ENCODE measurements at places on chromosomes 4 and X.

- no peak for DNase-seq
Measured at GRCh38 chr4:42149004-42149403, 3.5 kb downstream of the BEND4 start.

DNA sequence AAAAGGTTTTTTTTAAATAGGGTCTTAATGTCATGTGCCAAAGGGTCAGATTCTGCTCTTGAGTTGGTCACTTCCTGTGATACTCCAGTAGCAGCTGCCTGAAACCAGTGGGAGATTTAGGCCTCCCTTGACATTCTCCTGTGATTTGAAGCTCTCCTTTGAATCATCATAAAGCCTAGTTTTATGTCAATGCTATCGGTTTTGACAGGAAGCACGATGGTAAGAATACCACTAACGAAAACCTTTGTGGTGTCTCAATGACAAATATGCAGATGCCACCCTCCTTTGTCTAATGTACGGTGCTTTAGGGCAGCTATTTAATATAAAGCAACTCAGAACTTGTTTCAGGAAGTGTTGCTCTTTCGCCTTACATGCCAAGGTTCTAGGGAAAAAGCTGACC lies 44.2 kb downstream of the CCNI start:
- DNase-seq, result peak; percentile 26

GRCh38 chr4:168831585-168831918 lies 178.5 kb downstream of the CBR4 start:
- no peak for DNase-seq

GRCh38 chr4:75002381-75002780 lies 69.5 kb downstream of the PARM1 start:
- no peak for DNase-seq

GRCh38 chr4:142645475-142646108 lies 200.5 kb downstream of the INPP4B start:
- DNase-seq, result no peak

DNA sequence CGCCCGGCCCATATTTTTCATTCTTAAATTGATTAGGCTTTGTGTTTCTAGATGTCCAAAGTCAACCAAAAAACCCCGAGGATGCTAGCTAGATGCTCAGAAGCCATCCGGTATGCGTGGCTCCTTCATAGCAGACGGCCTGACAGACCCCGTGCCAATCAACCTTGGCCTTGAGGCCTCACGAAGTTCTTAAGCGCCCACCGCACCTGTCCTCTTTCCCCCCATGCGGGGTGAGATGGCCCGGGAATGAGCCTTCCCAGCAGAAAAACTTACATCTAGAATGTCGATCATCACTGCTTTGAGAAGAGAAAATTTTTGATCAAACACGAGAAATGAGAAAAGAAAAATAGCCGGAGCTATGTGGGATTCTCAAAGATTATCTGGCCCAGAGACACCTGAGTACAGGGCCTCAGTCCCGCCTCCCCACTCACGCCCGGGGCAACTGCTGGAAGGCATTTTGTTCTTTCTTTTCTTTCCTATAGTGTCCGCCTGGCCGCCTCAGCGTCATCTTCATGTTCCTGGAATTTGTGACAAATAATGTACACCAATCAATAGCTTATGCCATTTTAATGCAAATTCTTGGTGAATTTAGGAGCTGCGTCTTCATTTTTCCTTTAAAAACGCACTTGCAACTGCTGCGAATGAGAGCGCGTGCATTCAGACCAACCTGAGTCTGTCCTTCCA lies 1.6 kb upstream of the NAT8L start:
- no peak for DNase-seq

- DNase-seq, result no peak
Measured at GRCh38 chrX:148574237-148574973, 74.0 kb downstream of the AFF2 start.

GRCh38 chrX:77785486-77786364 lies at the start of gene ATRX:
Gene ATRX, minus strand, starts transcription at chrX:77786216. Its CDS starts 215 bp downstream, at chrX:77786001.
- peak; percentile 89 for DNase-seq

DNA sequence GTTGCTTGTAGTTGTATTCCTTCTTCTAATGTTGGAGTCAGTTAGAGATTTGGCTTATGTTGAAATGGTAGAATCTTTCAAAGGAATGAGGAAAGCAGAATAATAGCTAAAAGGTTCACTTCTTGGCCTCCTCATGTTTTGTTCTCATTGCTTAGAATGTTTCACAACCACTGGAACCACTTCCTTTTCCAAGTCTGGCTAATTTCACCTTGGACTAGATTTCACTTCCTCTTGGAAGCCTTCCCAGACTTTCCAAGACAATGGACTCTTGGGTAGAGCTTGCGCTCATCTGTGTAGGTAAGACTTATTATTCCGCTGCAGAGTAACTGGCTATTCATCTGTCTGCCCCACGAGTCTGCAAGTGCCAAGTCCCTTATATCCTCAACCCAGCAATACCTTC lies 8.3 kb downstream of the SPATA18 start:
- no peak for DNase-seq

DNA sequence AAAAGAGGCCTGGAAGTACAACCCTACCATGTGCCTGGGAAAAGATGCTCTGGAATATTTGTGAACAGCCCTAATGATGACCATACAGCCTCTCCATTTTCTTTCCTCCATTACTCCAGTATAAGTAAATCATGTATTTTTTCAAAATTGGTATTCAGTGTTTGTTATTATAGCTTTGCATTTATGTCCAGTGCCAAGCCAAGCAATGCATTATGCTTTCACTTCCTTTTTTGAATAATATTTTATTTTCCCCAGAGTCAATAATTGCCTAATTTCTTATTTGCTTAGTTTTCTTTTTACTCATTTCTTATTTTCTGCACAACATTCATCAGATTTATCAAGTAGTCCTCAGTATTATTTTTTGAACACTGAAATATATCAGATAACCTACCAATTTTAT lies 49.3 kb upstream of the EOLA2 start:
- DNase-seq, result no peak

GRCh38 chr4:121272526-121272925 lies 108.3 kb downstream of the QRFPR start:
- peak; percentile 0 for DNase-seq

GRCh38 chr4:159779716-159780115 lies 676.8 kb downstream of the RAPGEF2 start:
- DNase-seq, result no peak

DNA sequence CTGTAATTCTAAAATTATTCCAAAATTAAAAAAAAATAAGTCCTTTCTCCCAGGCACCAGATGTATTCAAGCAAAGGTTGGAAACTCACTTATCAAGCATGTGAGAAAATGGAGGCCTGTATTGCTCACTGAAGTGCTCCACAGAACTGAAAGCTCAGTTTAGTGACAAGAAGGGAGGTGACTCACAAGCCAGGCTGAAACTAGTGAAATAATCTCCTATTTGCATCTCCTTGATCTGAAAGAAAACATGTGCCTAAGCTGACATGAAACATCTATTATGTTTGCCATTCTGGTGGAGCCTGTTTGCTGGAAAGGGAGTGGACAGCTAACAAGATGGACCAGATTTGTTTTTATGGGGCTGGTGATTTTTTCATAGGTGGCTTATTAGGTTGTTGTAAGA lies 54.0 kb upstream of the AMELX start:
- DNase-seq, result no peak

DNA sequence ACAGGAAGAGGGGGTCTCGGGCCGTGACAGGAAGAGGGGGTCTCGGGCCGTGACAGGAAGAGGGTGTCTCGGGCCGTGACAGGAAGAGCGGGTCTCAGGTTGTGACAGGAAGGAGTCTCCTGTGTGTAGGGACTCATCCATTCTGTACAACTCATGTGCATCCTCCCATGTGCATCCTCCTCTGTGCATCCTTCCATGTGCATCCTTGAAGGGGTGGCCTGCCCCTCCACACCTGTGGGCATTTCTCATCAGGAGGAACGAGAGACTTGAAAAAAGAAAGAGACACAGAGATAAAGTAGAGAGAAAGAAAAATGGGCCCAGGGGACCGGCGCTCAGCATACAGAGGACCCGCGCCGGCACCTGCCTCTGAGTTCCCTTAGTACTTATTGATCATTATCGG lies 30.2 kb upstream of the PLCXD1 start:
- no peak for DNase-seq

DNA sequence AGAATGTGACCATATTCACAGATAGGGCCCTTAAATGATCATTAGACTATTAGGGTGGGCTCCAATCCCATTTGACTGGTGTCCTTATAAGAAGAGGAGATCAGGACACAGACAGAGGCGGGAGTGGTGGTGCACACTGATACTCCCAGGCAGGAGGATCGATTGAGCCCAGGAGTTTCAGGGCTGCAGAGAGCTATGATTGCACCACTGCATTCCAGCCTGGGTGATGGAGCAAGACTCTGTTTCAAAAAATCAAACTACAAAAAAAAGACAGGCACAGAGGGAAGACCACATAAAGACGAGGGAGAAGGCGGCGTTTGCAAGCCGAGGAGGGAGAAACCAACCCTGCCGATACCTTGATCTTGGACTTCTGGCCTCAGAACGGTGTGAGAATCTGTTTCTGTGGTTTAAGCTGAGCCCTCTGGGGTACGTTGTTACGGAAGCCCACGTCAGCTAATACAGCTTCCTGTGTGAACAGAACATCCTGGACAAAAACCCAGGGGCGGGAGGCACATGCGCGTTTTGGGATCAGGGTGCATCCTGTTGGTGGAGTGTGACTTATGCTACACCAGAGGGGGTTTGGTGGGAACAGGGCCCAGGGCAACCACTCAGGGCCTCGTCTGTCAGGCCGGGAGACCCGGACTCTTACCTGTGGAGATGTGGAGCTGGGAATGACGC lies 211.8 kb upstream of the PSAPL1 start:
- DNase-seq, result no peak

DNA sequence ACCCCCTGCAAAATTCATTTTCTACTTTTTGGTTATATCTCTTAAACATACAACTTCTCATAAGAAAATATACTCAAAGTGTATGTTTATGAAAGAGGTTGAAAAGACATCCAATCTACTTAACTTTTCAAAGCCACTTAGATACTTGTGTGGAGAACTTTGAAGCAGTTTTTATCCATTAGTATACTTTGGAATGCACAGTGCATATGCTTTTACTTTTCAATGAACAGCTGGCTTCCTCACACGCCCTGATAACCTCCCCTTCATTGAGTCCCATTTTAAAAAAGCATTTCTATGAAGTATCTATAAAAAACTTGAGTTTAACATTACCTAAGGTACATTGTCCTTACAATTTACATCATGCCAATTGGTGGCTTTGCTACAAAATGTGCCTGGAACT lies 73.8 kb downstream of the VEGFC start:
- no peak for DNase-seq

- no peak for DNase-seq
Measured at GRCh38 chrX:37424000-37424429, 74.9 kb downstream of the PRRG1 start.

- DNase-seq, result no peak
Measured at GRCh38 chr4:132504438-132504837, 644.7 kb upstream of the PCDH10 start.

GRCh38 chr4:163612762-163613161 lies 118.3 kb downstream of the TMA16 start:
- no peak for DNase-seq

DNA sequence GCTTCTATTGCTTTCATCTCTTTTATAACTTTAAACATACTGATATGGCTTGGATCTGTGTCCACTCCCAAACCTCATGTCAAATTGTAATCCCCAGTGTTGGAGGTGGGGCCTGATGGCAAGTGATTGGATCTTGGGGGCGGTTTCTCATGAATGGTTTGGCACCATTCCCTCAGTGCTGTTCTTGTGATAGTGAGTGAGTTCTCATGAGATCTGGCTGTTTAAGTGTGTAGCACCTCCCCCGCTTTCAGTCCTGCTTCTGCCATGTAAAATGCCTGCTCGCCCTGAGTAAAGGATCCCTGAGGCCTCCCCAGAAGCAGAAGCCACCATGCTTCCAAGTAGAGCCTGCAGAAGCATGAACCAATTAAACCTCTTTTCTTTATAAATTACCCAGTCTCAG lies 17.7 kb downstream of the MND1 start:
- DNase-seq, result no peak

DNA sequence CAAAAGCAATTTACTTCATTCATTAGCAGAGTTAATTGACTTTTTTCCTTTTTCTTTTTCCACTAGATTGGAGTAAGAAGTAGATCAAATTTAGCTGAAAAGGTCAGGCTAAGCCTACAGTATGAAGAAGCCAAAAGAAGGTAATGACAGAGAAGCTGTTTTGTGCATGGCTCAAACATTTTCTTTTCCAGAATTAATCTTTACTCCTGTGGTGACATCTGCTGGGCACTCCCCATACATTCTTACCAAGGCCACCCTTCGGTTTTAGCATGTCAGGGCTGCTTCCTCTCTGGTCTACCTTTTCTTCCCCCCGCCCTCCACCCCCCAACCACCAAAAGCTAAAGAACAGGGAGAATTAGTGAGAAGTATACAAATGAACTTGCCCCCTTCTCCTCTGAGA lies 70.2 kb downstream of the CLDN22 start:
- DNase-seq, result no peak

- DNase-seq, result no peak
Measured at GRCh38 chr4:31275906-31276305, 555.7 kb downstream of the PCDH7 start.

- no peak for DNase-seq
Measured at GRCh38 chrX:54811301-54811885, 3.8 kb downstream of the MAGED2 start.

GRCh38 chr4:17188547-17189400 lies 290.3 kb upstream of the LDB2 start:
- no peak for DNase-seq

DNA sequence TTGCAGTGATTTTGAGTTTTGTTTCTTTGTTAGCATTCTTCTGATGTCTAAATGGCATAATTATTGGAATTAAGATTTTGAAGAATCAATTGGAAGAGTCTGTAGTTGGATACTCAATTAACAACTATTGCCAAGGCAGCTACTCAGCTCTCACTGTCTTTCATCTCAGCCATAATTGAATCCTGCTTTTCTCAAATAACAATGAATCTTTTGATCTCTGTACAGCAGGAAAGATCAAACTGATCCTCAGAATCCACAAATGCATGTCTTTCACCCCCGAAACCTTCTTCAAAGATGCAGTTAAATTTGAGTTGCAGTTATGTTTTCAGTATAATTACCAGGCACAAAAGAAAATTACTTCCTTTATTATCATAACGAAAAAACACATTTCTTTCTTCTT lies 86.2 kb downstream of the MAD2L1 start:
- DNase-seq, result no peak

DNA sequence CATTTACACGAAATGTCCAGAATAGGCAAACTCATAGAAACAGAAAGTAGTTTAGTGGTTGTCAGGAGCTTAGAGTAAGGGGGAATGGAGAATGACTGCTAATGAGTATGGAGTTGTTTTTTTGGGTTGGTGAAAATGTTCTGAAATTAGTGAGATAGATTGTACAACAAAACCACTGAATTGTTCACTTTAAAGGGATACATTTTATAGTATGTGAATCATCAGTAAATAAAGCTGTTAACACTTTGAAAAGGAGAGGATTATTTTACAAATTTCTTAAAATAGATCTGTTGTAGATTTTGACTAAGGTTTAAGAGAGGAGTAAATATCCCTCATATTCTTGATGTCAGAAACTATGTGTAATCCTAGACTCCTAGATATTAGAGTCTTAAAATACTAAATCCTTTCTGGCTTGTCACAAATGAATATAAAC lies 82.7 kb downstream of the RAPGEF2 start:
- DNase-seq, result no peak
